ENCODE measurements at places on chromosomes 5 and 9.
A peak's percentile ranks its signal among the peaks of the same experiment; 100 is the strongest.

- DNase-seq, result no peak
These were observed 21.2 kb upstream of the KCNMB1 start for GRCh38 chr5:170410401-170410800.

GRCh38 chr5:59367791-59368394 lies 525.6 kb downstream of the PDE4D start:
- DNase-seq, result peak; percentile 11

GRCh38 chr5:1975898-1976765 lies 93.4 kb upstream of the IRX4 start:
- no peak for DNase-seq

- DNase-seq, result no peak
These were observed 316.0 kb upstream of the TLE4 start for GRCh38 chr9:79255651-79256260.

- no peak for DNase-seq
These were observed 143.0 kb downstream of the GOLPH3 start for GRCh38 chr5:32031089-32031488.

DNA sequence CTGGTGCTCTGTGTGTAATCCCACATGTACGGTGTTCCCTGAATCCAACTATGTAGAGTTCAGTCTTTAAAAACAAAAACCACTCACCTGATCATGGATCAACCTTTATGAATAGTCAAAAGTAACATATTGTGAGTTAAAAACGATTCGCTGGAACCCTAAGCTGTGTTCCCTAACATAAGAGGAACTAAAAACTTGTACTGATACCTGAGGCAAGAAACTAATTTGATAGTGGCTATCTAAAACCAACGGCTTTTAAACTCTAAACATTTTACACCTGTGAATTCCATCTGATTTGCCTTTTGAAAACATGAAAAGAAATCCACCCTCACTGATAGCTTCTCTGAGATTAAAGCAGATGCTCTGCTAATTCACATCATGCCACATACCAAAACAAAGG lies 101.5 kb downstream of the DEPDC1B start:
- DNase-seq, result no peak

DNA sequence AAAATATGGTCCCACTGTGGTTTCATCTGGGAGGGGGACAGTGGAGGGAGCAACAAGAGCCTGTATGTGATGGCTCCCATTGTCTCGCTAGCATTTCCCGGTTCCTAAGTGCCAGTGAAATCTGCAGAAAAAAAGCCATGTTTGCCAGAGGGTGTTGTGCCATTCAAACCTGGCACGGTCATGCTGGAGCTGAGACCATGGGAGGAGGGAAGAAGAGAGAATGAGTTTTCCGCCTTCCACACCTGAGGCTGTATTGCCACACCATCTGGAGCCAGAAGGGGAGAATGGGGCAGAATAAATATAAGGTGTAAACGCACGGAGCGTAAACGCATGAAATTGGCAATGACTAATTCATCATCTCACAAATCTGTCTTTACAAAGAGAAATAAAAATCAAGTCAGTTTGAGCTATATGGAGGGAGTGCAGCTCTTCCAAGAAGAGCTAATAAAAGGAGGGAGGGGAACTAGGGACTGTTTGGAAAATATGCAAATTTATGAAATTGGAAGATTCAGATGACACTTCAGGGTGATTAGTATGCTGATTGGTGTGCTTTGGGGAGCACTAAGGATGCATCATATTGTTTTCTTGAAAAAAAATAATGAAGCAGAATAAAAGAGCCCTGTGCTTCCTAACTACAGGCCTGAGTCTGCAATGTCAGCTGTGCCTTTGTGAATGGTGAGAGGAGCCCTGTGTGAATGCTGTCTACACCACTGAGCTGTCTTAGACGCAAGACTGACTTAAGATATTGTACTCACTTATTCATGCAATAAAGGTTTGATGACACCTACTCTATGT lies 237.9 kb downstream of the NSG2 start:
- no peak for DNase-seq

- DNase-seq, result no peak
These were observed 12.9 kb downstream of the GLDC start for GRCh38 chr9:6632516-6633183.

DNA sequence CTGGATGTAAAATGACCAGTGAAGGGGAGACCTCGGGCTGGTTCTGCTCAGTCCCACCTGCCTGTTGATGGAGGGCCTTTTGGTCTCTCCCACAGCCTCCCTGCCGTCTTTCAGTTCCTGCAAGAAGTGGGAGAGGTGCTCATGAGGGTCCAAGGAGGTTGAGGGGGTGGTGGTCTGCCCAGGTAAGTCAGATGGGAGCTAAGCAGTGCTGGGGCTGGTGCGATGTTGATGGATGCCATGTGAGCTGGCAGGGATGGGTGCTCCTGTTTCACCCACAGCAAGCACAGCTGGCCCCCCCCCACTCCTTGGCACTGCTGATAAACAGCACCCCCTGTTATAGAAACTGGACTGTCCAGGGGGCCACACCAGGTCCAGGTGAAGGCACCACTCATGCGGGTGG lies 145.6 kb downstream of the NSG2 start:
- DNase-seq, result no peak

DNA sequence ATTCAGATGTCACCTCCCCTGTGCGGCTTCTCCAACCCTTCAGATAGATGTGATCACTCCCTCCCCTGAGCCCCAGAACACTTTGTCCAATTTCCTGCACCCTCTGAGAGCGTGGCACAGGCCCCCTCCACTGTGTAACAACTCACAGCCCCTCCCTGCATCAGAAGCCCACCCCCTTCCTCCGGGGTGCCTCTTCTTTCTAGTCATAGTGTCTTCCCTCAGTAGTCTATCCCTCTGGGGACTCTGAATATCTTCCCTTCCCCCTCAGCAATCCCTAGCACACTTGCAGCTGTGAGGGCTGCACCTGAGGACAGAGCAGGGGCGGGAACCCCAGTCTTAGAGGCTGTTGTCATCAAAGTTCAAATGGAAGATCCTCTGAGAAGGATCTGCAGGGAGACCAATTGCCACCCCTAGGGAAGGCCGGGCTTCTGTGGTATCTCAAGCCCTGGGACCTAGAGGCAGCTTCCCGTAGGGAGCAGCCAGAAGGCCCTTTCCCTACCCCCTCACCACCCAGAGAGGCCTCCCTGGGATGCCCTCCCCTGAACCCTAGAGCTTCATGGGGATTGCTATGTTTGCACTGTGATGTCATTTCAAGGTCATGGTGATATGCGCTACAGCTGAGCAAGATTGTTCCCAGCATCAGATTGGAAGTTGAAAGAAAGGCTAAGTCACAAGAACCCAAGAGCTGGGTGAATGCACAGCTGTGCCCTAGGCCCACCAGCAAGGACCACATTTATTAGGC lies 70.7 kb downstream of the THBS4 start:
- DNase-seq, result no peak

DNA sequence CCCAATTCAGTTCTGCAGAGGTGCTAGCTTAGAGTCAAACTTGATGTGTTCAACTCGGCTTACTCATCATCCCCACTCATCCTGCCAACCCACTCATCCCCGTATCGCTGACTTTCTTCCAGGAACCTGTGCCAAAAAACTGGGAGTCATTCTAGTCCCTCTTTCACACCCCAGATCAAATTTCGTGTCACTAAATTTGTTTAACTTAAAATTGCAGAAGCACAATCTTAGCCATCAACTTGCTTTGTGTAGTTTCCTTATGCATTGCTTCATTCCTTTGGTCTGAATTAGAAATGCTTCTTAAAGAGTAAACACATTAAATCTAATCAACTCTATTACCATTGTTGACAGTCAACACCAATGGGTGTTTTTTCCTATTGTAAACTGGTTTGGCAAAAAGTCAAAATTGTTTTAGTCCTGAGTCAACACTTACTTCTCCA lies 162.4 kb downstream of the TTC39B start:
- peak; percentile 82 for DNase-seq

- DNase-seq, result no peak
These were observed 254.7 kb downstream of the NR3C1 start for GRCh38 chr5:143148771-143149170.

GRCh38 chr9:137494550-137495351 lies 35.6 kb upstream of the NSMF start:
- DNase-seq, result no peak

- no peak for DNase-seq
These were observed 100.0 kb downstream of the KIAA1958 start for GRCh38 chr9:112586599-112587155.

- DNase-seq, result no peak
These were observed 37.7 kb downstream of the NSG2 start for GRCh38 chr5:174083056-174083827.

- no peak for DNase-seq
These were observed 32.1 kb upstream of the LMNB1 start for GRCh38 chr5:126744836-126745235.

DNA sequence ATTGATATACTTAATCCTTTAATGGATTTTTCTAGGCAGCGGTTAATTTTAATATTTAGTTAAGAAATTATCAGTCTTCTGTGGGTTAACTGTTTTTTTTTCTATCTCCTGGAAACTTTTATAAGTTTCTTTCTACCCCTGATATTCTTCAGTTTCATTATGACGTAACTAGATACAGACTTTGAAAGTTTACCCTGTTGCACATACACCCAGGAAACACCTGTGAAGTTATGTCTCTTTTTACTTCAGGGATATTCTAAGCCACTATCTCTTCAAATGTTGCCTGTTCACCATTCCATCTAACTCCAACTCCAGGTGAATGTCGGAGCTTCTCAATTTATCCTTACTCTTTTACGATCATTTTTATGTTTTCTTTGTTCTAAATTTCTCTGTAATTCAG lies 329.0 kb downstream of the ICE1 start:
- DNase-seq, result no peak

GRCh38 chr9:70921136-70921535 lies 200.3 kb downstream of the TRPM3 start:
- no peak for DNase-seq

GRCh38 chr5:178058321-178059012 lies 54.9 kb upstream of the N4BP3 start:
- peak; percentile 87 for DNase-seq

DNA sequence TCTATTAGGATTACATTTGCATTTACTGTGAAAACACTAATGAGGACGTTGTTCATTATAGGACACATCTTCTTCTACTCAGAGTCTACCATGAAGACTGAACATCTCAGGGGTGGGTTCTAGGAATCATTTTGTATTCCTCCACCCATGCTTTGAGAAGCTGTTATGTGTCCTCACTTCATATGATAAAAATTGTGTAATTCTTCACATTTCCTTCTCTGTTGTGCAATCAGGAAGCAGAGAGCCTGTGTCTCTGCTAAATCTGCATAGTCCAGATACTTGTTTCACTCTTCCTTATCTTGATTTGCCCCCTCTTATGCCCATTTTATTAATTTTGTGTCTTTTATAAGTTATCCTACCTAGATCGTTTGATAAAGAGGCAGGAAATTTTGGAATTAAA lies 97.8 kb upstream of the IQGAP2 start:
- no peak for DNase-seq

DNA sequence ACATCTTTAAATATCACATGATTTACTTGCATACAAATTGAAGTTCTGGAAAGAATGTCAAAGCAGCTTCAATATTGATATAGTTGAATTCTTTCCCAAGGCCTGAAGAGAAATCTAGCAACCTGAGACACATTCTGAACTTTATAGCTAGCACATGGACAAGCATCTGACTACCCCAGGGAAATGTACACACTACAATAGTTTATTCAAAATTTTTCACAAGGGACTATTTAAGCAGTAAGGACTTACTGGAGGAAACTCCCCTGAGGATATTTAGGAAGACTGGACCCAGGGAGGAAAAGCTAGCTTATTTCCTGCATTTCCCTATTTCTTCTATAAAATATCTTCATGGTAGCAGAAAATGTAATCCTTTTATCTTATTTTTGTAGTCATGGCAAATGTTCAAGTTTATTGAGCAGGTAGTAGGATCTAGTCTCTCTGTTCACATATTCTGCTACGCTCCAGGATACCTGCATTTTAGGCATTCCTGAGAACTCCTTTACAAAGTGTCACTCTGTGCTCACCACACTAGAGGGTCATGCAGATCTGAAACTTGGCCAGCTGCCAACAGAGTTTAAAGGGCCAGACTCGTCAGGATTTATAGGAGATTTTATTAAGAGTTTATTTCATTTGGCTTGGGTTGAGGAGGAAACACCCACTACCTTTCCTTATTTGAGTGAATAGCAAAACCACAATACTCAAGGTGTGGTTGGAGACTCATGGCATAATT lies 348.4 kb upstream of the FTMT start:
- no peak for DNase-seq

- DNase-seq, result no peak
These were observed 27.8 kb downstream of the LARP1 start for GRCh38 chr5:154782812-154783592.

DNA sequence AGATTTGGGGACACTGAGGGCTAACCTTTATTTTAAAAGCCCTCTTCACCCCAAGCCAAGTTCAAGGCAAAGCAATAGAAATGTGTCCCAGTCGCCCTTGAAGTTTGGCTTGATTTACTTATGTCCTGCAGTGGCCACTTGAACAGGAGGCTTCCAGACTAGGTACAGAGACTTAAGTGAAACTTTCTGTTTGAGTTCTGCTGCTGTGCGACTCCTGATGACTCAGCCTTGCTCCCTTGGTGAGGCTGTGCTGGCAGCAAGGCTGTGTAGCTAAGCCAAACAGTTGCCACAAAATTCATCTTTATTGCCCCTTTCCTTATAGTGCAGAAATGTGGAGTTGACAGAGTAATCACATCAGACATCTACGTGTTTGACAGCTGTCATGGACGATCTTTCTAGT lies 68.8 kb upstream of the NTRK2 start:
- DNase-seq, result no peak

GRCh38 chr9:892123-892522 lies 50.6 kb downstream of the DMRT1 start:
- no peak for DNase-seq

- no peak for DNase-seq
These were observed 118.0 kb downstream of the SLF1 start for GRCh38 chr5:94736498-94736897.

DNA sequence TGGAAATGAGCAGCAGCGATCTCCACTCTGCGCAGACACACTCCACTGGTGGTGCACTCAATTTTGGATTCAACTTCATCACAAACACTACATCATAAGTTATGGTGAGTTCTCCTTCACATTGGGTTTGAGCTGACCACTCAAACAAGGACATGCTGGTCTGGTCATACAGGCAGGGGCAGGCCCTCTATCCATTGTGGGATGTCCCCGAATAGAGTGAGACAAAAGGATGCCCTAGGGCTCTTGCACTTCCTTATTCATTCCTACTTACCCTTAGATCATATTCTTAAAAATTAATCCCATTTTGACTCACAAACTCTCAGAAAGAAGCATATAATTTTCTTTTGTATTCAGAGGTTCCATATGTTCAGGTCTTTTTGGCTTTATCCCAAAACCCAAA lies 16.3 kb upstream of the PJA2 start:
- no peak for DNase-seq

GRCh38 chr5:122291000-122291901 lies 20.8 kb upstream of the SNCAIP start:
- DNase-seq, result no peak

DNA sequence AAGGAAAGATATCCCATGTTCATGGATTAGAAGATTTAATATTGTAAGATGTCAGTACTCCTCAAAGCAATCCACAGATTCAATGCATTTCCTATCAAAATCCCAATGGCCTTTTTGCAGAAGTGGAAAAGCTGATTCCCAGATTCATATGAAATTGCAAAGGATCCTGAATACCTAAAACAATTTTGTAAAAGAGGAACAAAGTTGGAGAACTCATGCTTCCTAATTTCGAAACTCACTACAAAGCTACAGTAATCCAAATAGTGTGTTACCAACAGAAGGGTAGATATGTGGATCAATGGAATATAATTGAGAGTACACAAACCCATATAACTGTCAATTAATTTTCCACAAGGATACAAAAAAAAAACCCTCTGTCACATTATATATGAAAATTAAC lies 154.3 kb upstream of the ZNF618 start:
- DNase-seq, result no peak

- DNase-seq, result peak; percentile 90
These were observed 289.5 kb upstream of the MPDZ start for GRCh38 chr9:13568841-13569601.

Data from DMS79 treated with DMSO at 0.1 percent for 48 hours (cell line).